ENCODE measurements at places on chromosomes 7 and 10. TPM values are rescaled to one million over a fixed set of nuclear protein-coding genes. Genes with fewer than 3 reads are reported as not detected.

DNA sequence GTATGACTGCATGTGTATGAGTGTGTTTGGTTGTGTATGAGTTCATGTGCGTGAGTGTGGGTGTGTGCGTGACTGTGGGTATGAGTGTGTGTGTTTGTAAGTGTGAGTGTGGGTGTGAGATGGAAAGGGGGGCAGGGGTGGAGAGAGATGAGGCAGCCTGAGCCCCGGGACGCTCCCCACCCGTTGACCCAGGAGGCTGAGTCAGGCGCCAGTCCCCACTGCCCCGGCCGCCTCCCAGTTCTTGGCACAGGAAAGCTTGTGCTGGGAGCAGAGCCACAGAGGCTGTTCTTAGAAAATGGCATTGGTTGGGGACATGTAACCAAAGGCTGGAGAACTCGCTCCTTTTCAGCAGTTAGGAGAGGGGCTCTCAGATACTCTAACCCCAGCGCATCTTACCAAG lies 27.8 kb upstream of the NUB1 start:
- H3K27ac ChIP-seq, result no peak overlapping the region
- DNase-seq, result peak; percentile 35
- H3K36me3 ChIP-seq, result no peaks in the 10 kb centered on the region
- H3K4me3 ChIP-seq, result no peak overlapping the region
- no peaks in the 10 kb centered on the region for H3K4me1 ChIP-seq

- H3K36me3 ChIP-seq, result no peaks in the 10 kb centered on the region
- H3K4me1 ChIP-seq, result no peaks in the 10 kb centered on the region
- no peak for DNase-seq
- no peak overlapping the region for H3K4me3 ChIP-seq
- no peak overlapping the region for H3K27ac ChIP-seq
Measured at GRCh38 chr10:86225103-86225782, 141.4 kb downstream of the GRID1 start.

The UFSP1 gene
- 3.7 TPM for total RNA-seq

The YKT6 gene
- 40.2 TPM for total RNA-seq

- no peak for DNase-seq
- H3K27ac ChIP-seq, result no peak overlapping the region
- H3K4me3 ChIP-seq, result no peak overlapping the region
- no peaks in the 10 kb centered on the region for H3K36me3 ChIP-seq
Measured at GRCh38 chr10:92150823-92151222, 140.1 kb downstream of the CPEB3 start.

DNA sequence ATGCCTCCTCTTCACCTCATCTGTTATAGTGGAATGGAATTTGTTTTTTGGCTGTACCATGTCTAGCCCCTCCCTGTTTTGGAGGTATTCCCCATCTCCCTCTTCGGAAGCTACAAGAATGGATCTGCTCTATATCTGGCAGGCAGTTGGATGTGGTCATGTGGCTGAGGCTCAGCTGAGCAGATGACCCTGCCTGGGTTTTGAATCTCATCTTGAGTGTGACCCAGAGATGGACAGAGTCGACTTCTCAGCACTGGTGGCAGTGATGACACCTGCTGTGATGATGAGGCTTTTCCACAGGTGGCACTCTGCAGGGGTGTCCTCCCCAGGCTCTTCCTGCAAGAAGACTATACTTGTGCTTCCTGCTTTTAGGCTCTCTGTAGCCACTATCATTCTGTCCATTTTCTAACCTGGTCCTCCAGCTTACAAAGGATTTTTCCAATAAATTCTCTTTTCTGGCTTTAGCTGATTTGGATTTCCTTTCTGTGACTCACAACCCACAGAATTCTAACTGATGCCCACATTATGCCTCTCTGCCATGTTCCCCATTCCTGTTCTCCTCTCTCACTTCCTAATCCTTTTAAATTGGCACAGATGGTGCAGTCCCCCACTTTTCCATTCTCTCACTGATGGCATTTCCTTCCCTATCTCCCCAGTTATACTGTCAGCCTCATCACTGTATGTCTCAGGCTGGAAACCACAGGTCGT lies 7.5 kb upstream of the ARHGAP22 start:
- no peak overlapping the region for H3K4me3 ChIP-seq
- H3K36me3 ChIP-seq, result no peaks in the 10 kb centered on the region
- DNase-seq, result no peak
- no peaks in the 10 kb centered on the region for H3K27me3 ChIP-seq

DNA sequence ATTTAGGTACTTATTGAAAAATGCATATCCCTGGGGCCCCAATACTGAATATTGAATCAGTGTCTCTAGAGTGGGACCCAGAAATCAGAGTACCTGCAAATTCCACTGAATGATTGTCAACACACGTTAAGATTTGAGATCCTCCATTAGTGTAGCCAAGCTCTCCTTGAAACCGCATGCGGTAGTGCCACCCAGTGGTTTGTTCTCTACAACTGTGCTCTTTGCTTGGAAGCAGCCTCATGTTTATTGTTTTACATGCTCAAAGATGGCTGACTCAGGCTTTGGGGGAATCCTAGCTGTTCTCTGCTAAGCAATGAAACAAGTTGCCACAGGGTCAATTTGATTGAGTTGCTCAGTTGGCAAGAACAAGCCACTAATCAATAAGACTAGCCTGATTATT lies 340.2 kb upstream of the CELF2 start:
- H3K27me3 ChIP-seq, result no peaks in the 10 kb centered on the region
- no peaks in the 10 kb centered on the region for H3K4me1 ChIP-seq
- H3K36me3 ChIP-seq, result no peaks in the 10 kb centered on the region
- no peak for DNase-seq
- H3K4me3 ChIP-seq, result no peak overlapping the region

DNA sequence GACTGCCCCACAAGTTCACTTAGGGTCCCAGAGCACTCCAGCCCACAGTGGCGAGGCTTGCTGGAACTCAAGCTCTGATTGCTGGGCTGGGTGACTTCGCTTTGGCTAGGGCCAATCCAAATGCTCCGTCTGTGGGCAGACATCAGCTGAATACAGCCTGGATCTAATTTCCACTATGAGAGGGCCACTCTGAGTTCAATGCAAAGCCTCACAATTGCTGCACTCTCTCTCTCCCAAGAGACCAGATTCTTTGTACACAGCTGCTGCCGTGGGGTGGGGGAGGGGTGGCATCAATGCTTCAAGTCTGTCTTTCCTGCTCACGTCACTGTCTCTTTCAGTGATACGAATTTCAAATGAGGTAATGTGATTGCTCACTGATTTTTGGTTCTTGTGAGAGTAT lies 47.3 kb upstream of the BPGM start:
- no peak overlapping the region for H3K4me3 ChIP-seq
- H3K4me1 ChIP-seq, result no peaks in the 10 kb centered on the region
- H3K27ac ChIP-seq, result no peak overlapping the region

The POP7 gene
- 25.8 TPM for total RNA-seq

- no peaks in the 10 kb centered on the region for H3K4me1 ChIP-seq
- no peak overlapping the region for H3K27ac ChIP-seq
- no peak overlapping the region for H3K4me3 ChIP-seq
- H3K36me3 ChIP-seq, result no peaks in the 10 kb centered on the region
- H3K27me3 ChIP-seq, result no peaks in the 10 kb centered on the region
Measured at GRCh38 chr7:15845461-15845860, 159.0 kb upstream of the MEOX2 start.

The SLIT1 gene
- total RNA-seq, result 0.44 TPM

GRCh38 chr10:31143331-31143935 lies 111.8 kb upstream of the ZNF438 start:
- H3K4me3 ChIP-seq, result no peak overlapping the region
- H3K4me1 ChIP-seq, result no peaks in the 10 kb centered on the region
- H3K36me3 ChIP-seq, result no peaks in the 10 kb centered on the region
- H3K27me3 ChIP-seq, result no peaks in the 10 kb centered on the region
- no peak for DNase-seq
- H3K27ac ChIP-seq, result no peak overlapping the region

DNA sequence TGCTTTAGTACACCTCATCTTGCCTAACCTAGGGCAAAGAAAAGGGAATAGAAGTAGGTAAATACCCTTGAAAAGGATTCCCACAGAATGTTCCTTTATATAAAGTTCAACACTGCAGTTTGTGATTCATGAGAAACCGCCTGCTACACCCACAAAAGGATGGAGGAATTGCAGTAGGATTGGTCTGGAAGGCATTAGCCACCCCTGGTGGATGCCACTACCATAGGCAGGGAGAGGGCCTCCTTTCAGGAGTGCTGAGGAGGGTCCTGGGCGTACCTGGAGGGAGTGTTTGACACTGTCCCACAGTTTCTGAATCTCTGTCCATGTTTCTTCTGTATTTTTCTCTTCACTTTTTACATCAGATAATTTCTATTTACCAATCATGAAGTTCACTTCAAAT lies 221.8 kb upstream of the TMEM72 start:
- no peaks in the 10 kb centered on the region for H3K36me3 ChIP-seq
- no peaks in the 10 kb centered on the region for H3K4me1 ChIP-seq
- no peak for DNase-seq
- no peak overlapping the region for H3K4me3 ChIP-seq
- H3K27ac ChIP-seq, result no peak overlapping the region

GRCh38 chr10:131928248-131929095 lies 27.7 kb downstream of the PPP2R2D start:
- H3K4me3 ChIP-seq, result peak overlapping the region; percentile 2
- H3K27me3 ChIP-seq, result no peaks in the 10 kb centered on the region
- no peak for DNase-seq
- peak overlapping the region; percentile 65 for H3K27ac ChIP-seq
- no peaks in the 10 kb centered on the region for H3K36me3 ChIP-seq
- no peaks in the 10 kb centered on the region for H3K4me1 ChIP-seq

DNA sequence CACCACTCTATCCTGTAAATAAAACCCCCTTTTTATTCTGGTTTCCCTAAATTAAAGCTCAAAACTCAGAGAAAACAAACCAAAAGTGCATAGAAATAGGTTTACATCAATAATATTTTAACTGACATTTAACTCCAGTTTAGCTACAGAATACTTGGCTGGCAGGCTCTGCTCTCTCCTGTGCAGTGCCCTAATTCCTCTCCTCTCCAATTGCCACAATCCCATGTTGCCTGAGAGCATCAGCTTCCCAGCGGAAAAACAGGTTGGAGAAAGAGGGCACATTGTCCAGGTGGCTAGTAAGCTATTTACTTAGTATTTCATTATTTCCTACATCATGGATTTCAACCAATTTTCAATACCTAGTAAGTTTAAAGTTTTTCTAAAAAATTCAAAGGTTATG lies 8.7 kb downstream of the SEMA3E start:
- DNase-seq, result no peak
- no peak overlapping the region for H3K27ac ChIP-seq
- H3K4me1 ChIP-seq, result no peaks in the 10 kb centered on the region
- no peak overlapping the region for H3K4me3 ChIP-seq
- H3K27me3 ChIP-seq, result no peaks in the 10 kb centered on the region

DNA sequence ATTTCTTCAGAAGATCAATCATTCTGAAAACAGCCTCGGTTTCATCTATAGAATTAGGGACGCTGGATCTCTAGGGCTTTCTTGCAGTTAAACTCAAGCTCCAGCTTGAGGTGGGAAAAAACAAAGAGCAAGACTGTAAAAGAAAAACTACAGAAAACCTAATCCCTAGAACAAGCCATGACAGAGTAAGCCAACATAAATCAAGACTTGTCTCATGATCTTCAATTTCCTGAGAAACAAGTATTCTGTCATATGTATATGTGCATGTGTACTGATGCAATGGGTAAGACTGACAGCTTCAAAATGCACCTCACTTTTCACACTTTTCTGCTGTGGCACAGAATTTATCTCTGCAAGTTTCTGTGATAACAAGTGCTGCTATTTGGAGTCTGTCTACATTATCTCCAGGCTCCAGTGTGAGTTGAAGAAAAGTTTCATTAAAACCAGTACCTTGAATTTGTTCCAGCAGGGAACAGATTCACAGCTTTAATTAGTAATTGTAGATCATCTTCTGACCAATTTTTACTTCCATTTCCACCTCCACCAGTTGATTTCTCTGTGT lies 19.2 kb downstream of the PMPCB start:
- H3K4me1 ChIP-seq, result no peaks in the 10 kb centered on the region
- no peak overlapping the region for H3K4me3 ChIP-seq
- no peak for DNase-seq
- H3K36me3 ChIP-seq, result peaks cover 12% of the 10 kb centered on the region

- H3K27me3 ChIP-seq, result no peaks in the 10 kb centered on the region
- H3K4me1 ChIP-seq, result no peaks in the 10 kb centered on the region
- H3K27ac ChIP-seq, result no peak overlapping the region
- no peaks in the 10 kb centered on the region for H3K36me3 ChIP-seq
Measured at GRCh38 chr10:20955355-20955893, 58.3 kb upstream of the NEBL start.

DNA sequence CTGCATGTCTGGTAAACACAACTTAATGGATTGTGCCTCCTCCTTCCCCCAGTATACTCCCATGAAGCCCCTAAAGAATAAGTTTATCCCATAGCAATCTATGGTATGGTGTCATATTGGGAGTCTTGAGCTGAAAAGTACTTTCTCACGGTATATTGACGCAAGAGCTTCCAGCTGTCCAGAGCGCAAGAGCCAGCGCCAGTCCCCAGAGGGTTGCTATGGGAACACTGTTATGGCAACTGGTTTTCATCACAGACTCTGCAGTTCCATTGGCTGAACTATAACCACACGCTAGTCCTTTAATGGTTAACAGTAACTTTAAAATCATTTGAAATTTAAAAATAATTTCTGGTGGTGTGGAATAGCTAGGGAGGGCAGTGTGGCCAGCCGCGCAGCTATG lies 46.9 kb downstream of the PRPF18 start:
- H3K4me3 ChIP-seq, result no peak overlapping the region
- H3K4me1 ChIP-seq, result no peaks in the 10 kb centered on the region
- no peaks in the 10 kb centered on the region for H3K36me3 ChIP-seq
- DNase-seq, result no peak

The STEAP4 gene
- 49.3 TPM for total RNA-seq

- no peaks in the 10 kb centered on the region for H3K36me3 ChIP-seq
- no peaks in the 10 kb centered on the region for H3K27me3 ChIP-seq
- no peak overlapping the region for H3K27ac ChIP-seq
Measured at GRCh38 chr7:121901026-121901425, 28.1 kb downstream of the PTPRZ1 start.

The DTX2 gene
- total RNA-seq, result 30.5 TPM

The HKDC1 gene
- 0.15 TPM for total RNA-seq

The PPP1R3C gene
- 48.1 TPM for total RNA-seq

The MALRD1 gene
- 8.6 TPM for total RNA-seq

GRCh38 chr7:42915356-42915755 lies 3.5 kb upstream of the C7orf25 start:
- peak overlapping the region; percentile 78 for H3K27ac ChIP-seq
- peaks cover 5% of the 10 kb centered on the region for H3K36me3 ChIP-seq
- no peak for DNase-seq
- no peaks in the 10 kb centered on the region for H3K27me3 ChIP-seq
- no peak overlapping the region for H3K4me3 ChIP-seq

DNA sequence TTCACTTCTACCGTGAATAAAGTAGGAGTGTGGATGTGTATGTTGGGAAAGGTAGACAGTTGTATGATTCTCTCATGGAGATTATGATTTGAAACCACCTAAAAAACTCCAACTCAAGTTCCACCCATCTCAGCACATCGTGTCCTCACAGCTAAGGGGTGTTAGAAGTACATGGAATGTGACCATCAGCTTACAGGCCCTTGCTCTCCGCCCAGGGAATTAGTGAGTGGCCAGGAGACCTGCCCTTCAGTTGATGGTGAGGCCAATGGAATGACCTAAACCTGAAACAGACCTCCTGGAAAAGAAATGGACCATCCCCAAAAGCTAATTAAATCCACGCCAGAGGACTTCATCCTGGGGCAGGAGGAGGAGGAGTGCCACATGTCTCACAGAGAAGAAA lies 2.1 kb upstream of the WNT2 start:
- H3K4me1 ChIP-seq, result peaks cover 6% of the 10 kb centered on the region
- no peak for DNase-seq
- no peaks in the 10 kb centered on the region for H3K36me3 ChIP-seq
- peaks cover 28% of the 10 kb centered on the region for H3K27me3 ChIP-seq

All from breast epithelium (tissue), 4 donors.